ENCODE measurements at places on chromosomes 11 and 22.

- DNase-seq: no peak
Measured at GRCh38 chr11:13315517-13316432, 38.2 kb downstream of the BMAL1 start.

DNA sequence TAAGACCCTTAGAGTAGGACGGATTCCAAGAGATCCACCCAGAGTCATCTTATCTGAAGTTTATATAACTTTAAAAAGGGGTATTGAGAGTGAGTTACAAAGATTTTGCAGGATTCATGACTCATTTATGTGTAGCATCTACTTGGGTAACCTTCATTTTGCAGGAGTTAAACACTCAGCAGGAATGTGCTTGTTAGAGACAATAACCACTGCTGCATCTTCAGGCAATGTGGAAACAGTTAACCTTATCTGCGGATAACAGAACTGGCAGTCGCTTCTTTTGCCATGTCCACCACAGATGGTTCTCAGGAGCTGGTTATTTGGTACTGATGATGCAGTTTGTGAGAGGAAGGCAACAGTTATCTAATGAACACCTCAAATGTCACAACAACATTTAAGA lies 417.9 kb upstream of the DDI1 start:
- DNase-seq: no peak

DNA sequence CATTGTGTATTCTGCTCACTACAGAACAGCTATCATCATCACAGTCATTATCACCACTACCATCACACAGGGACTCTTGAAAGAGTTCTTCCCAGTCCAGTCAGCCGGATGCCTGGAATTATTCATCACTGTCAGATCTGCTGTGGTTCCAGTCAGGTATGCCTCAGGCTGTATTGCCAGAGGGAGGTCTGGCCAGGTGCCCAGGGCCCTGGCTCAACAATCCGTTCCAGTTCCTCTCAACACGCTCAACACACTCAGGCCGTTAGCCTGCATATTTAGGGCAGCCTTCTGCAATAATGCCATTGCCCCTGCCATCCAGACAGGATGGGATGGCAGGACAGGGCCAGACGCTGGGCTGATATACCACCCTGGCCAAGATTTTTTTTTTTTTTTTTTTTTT lies 28.6 kb upstream of the RASL10A start:
- no peak for DNase-seq

DNA sequence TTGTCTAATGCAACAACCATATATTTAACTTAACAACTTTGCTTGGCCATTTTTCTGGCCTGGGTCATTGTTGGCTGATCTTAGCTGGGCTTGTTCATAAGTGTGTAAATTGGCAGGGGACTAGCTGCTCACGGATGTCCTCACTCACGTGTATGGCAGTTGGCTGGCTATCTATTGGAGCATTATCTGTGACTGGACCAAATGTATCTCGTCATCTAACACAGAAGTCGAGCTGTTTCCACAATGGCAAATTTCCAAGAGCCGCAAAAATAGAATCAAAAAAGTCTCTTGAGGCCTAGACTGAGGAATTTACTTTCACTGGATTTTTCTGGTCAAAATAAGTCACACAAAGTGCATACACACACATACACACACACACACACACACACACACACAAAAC lies 893.3 kb downstream of the FAM181B start:
- no peak for DNase-seq

GRCh38 chr11:32262367-32262766 lies 171.5 kb downstream of the RCN1 start:
- no peak for DNase-seq

DNA sequence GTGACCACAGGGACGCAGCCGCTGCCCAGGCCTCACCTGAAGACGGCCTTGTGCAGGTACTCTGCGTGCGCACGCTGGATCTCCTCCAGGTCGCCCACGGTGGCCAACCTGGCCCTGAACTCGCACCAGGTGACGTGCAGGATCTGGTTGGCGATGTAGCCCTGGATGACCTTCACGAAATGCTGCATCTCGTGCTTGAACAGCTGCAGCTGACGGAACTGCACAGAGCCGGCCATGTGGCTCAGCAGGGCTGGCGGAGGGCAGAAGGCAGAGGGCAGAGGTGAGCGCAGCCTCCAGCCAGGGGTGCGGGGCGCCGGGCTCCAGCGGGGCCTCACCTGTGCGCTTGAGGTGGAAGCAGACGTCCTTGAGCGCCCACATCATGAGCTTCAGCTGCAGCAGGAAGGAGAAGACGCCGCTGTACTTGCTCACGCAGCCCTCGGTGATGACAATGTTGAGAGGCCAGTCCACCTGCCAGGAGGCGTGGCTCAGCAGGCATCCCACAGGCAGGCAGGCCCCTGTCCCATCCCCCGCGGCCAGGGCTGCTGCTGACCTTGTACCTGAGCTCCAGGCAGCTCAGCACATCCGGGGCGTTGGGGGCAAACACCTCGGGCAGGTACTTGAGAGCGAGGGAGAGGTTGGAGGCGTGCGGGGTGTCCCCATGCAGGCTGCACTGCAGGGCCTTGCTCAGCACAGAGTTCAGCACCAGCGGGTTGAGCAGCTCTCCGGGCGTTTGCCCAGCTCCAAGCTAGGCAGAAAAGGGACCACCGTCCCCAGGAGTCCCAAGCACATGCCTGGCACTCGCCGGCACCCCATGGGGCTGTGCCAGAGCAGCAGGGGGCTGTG lies 17.6 kb downstream of the SELENOO start:
- DNase-seq: no peak

DNA sequence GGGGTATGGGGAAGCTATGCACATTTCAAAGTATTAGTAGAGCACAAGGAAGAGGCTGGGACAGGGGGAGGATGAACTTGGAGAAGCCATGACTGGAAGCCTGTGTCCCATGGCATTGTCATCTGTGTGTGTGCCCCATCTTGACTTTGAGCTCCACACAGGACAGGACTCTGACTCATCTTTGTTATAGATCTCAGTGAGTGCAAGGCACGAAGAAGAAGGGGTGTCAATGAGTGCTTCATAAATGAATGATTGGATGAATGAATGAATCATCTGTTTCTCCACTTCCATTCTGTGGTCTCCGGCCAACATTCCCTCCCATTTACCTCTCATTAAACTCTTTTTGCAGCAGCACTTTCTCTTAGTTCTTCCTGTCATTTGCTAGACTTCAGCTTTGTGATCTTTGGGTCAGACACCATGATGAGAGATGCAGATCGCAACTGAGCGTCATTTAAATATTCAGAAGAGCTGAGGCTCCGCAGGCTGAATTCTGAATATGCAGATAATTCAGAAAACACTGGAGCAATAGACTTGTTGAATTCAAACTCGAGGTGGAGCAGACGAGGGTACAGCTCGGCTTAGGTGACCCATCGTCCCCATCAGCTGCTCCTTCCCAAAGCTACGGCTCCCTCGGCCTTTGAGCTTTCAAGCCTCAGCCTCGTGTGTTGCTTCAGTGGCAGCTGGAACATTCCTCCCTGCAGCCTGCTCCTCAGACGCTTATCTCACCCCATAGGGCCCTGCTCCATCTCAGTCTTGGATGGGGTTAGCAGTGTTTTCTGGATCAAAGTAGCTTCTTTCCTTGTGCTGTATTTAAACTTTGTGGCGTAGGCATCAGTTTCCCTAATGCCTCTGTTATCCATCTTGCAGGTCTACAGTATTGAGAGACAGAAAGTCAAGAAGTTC lies 30.8 kb downstream of the APOL3 start:
- DNase-seq: no peak

DNA sequence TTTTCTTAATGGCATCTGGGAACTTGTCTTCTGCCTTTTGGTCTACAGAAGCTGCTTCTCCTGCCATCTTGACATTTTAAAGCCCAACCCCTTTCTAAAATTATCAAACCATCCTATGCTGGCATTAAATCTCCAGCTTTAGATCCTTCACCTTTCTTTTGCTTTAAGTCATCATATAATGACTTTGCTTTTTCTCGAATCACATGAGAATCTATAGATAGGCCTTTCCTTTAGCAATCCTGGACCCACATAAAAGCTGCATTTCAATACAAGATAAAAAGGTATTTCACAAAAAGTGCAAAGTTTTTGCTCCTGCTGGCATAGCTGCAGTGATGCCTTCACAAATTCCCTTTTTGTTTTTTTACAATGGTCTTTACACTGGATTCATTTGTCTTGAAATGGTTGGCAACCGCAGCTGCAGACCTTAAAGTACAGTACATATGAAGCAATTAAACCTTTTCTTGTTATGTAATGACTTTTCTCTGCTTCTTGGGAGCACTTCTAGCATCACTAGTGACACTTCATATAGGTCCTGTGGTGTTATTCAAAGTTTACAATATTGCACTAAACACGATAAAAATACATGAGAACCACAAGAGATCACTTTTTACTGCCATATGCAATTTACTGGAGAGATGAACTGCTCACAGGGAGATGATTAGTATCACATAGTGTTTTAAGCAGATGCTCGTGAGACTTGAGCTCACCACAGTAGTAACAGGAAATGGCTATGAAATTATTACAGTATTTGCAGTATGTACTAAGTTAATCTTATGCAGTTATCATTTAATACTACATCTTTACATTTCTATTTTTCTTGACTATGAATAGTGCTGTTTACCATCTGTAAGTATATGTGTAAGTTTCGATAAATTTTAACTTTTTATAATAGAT lies 41.6 kb downstream of the ACER3 start:
- no peak for DNase-seq

DNA sequence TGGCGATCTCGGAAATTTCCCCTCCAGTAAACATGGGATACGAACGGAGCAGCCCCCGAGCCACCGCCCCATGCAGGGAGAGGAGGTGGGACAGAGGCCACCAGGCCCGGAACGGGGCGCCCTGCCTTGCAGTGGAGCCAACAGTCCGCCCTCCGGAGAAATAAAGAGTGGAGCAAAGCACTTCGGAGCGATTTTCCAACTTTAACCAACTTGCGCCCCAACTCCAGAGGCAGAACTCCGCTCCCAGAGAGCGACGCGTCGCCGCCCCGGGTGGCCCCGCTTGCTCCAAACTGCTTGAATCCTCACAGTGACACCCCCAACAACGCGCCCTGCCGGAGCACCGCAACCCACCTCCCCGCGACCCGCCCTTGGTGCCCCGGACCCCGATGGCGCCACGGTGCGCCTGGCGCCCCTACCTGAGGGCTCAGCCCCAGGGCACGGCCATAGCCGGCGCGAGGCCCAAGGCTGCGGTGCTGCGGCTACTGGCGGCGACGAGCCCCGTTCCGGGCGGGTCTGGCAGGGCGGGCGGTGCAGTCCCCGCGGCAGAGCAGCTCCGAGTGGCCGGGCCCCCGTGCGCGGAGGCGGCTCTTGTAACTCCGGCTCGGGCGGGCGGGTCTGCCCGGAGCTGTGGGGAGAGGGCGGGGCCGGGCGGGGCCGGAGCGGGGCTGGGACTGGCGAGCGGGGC lies at the start of gene AHNAK:
Gene AHNAK (minus strand): TSS at position 563 of the 685 bp plus-strand sequence. CDS start 10,708 bp downstream, outside the sequence.
- no peak for DNase-seq

DNA sequence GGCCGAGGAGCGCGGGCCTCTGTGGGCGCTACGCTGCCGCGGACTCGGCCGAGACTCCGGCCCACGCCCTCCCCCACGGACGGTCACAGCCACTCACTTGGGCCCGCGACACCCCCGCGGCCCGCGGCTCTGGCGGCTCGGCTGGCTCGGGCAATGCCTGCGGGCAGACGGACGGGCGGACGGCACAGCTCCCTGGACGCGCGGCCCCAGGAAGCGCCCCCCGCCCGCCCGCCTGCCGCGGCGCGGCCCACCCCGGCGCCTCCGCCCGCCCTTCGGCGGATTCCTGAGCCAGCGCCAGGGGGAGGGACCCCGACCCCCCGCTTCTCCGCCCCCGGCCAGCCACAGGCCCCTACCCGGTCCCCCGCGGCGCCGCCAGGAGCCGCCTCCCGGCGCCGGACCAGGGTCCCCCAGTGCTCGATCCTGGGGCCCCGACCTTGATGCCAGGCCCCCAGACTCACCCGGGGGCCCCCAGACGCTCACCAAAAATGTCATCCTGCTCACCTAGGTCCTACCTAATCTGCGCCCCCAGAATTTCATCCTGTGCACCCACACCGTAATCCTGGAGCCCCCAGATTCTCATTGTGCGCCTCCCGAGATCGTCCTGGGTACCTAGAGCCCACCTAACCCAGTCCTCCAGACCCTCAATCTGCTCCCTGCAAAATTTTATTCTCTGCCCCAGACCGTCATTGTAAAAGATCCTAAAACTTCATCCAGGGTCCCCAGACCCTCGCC lies at the start of gene EFEMP2:
Gene EFEMP2 (minus strand): TSS at position 215 of the 732 bp plus-strand sequence. CDS start 446 bp downstream, outside the sequence.
- DNase-seq: no peak

- no peak for DNase-seq
Measured at GRCh38 chr11:62264004-62264403, 6.0 kb upstream of the SCGB2A2 start.

DNA sequence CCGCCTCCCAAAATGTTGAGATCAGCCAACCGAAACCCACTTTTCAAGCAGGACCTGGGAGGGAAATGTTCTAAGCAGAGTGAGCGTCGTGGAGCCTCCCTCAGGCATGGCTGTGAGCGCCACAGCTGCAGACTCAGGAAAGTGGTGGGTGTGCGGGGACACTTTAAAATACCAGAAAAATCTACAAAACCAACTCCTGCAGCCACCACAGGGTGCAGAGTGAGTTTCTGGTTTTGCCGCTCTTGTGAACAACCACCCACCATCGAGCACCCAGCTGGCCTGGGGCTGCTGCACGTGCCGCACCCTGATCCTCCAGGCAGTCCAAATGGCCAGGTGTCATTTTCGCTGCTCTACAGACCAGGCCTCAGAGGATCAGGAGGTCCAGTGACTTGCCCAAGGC lies 46.9 kb downstream of the CELSR1 start:
- no peak for DNase-seq

DNA sequence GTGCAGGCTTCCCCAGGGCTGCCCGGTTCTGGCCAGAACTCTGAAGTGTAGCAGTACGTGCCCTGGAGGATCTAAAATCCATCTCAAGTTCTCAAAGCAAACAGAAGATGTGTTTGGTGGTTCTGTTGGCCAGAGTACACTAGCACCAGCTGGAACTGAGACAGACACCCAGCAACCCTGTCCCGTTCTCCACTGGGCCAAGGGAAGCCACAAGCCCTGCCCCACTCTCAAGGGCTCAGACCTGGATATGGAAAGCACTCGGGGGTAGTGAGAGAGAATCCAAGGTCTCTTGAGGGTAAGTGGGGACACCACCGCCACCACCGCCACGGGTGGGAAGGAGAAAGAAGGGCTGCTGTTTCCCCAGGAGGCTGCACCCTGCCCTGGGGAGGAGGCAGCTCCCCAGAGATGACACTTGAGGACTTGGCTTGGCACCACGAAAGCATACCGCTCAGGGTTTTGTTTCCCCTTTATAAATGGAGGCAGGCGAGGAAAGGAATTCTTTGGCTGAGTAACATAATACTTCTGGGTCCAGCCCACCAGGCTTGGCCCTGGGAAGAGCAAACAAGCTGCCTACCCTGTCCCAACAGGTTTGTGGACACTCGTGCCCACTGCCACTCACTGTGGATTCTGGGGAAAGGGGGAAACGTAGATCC lies 56.1 kb upstream of the POU2AF1 start:
- DNase-seq: no peak

GRCh38 chr11:115912484-115912945 lies 408.3 kb upstream of the CADM1 start:
- no peak for DNase-seq

- DNase-seq: no peak
Measured at GRCh38 chr11:127108838-127109237, 108.3 kb upstream of the KIRREL3 start.

DNA sequence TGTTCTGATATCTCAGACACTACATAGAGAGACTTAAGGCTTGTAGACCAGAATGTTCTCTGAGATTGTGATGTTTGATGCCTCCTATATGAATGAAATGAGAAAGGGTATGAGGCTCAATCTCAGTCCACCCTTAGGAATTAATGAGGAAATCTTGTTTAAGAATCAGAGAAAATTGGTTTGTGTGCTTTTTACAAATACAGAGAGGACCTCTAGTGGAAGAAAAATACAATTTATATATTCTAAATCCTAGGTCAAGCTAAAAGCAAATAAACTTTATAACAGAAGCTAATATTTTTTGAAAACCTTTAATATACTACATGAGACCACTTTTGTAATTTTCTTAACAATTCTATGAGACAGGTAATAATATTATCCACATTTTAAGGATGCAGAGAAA lies 5.0 kb upstream of the OR52H1 start:
- DNase-seq: no peak
